ENCODE measurements at places on chromosomes 12 and 14. TPM values are rescaled to one million over a fixed set of nuclear protein-coding genes. Genes with fewer than 3 reads are reported as not detected.

DNA sequence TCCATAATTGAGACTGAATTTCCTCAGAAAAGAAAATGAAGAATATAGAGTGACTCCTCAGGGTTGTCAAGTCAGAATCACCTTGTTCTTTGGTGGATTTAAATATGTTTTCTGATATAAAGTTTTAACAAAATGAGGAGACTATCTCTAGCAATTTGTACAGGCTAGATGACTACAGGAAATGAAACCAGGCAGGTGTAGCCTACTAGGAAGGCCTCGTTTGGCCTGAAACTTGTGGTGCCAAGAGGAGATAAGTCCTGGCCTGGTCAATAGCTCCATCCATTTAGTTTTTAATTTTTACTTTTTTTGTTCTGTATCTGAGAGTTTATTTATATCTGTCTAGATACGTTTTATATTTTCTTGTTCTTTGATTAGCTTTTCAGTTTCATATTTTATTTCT lies 41.5 kb downstream of the SNAPC1 start:
- H3K4me1 ChIP-seq = no peaks in the 10 kb centered on the region
- no peak for DNase-seq
- H3K27ac ChIP-seq = no peak overlapping the region
- H3K36me3 ChIP-seq = no peaks in the 10 kb centered on the region
- H3K27me3 ChIP-seq = no peaks in the 10 kb centered on the region
- H3K4me3 ChIP-seq = no peak overlapping the region

AQP5 gene
- total RNA-seq = 0.42 TPM

DNA sequence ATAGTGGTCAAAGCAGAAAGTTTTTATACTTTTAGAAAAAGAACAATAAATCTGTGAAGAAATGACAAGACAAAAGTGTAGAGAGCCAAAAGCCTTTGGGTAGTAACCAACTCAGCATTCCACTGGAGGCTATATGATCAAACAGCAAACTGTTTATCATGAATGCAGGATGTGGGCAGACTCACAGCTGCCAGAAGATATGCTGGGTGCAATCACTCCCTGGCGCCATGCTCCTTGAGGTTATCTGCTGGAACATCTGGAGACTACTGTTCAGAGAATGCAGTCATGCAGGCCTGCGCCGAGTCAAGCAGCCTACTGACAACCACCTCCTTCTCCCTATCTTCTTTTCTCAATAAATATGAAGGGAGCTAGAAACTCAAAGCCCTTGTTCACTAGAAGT lies 49.0 kb upstream of the SLC8A3 start:
- H3K4me1 ChIP-seq = no peaks in the 10 kb centered on the region
- DNase-seq = no peak
- H3K4me3 ChIP-seq = no peak overlapping the region
- no peaks in the 10 kb centered on the region for H3K36me3 ChIP-seq
- no peaks in the 10 kb centered on the region for H3K27me3 ChIP-seq
- H3K27ac ChIP-seq = no peak overlapping the region

GRCh38 chr14:99004112-99004511 lies 267.9 kb downstream of the BCL11B start:
- no peaks in the 10 kb centered on the region for H3K36me3 ChIP-seq
- H3K27me3 ChIP-seq = no peaks in the 10 kb centered on the region
- no peak for DNase-seq
- H3K27ac ChIP-seq = no peak overlapping the region
- no peaks in the 10 kb centered on the region for H3K4me1 ChIP-seq

DNA sequence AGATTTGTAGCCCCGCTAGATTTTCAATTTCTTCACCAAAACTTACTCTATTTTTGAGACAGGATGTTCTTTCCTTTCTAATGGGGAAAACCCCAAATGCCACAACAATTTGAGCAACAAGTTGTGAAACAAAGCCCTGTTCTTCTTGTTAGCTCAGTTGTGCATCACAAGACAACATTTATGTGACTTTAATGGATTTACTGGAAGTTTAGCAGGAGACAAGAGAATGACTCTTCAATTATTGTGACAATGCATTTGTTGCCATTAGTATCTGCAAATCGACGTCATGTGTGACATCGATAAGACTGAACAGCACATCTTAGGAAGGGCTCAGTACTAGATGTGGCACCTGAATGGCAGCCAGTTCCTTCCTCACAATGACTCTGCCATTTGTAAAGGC lies 1028.9 kb upstream of the TMEM132C start:
- H3K36me3 ChIP-seq = no peaks in the 10 kb centered on the region
- DNase-seq = no peak
- H3K27ac ChIP-seq = no peak overlapping the region
- H3K4me1 ChIP-seq = no peaks in the 10 kb centered on the region
- no peak overlapping the region for H3K4me3 ChIP-seq

DNA sequence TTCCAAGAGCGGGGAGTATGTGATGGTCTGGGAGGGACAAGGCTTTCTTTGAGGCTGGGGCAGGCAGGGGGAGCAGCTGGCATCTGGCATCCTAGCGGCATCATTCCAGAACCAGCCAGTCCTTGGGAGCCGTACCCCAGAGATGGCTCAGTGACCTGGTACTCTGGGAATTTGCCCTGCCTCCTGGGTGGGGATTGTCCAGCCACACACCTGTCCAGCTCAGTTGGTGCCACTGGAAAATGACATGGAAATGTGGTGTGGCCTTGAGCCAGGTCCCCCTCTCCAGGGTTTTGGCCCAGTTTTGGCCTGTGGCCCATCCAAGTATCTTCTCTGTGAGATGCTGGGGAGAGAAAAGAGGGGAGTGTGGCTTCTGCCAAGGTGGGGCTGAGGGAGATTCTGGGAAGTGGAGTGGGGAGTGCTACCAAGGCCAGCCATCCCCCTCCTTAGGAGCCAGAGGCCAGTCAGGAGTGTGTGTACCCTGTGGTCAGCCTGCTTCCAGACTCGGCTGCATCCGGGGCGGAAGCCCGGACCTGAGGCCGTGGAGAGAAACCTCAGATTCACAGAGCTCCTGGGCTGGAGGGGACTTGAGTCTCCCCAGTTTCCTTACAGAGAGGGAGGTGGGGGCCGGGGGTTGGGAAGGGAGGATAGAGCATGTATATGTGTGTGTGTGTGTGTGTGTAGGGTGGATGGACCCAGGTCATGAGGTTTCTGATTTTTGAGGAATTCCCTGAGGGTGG lies 14.7 kb upstream of the KRT80 start:
- H3K27me3 ChIP-seq = no peaks in the 10 kb centered on the region
- no peak overlapping the region for H3K27ac ChIP-seq
- H3K4me1 ChIP-seq = peaks cover 2% of the 10 kb centered on the region
- DNase-seq = no peak
- no peak overlapping the region for H3K4me3 ChIP-seq

OTOGL gene
- total RNA-seq = 0.14 TPM

- H3K4me3 ChIP-seq = no peak overlapping the region
- no peaks in the 10 kb centered on the region for H3K4me1 ChIP-seq
- H3K27me3 ChIP-seq = no peaks in the 10 kb centered on the region
- no peak for DNase-seq
- no peaks in the 10 kb centered on the region for H3K36me3 ChIP-seq
- no peak overlapping the region for H3K27ac ChIP-seq
These were observed 10.6 kb upstream of the SPPL3 start for GRCh38 chr12:120914794-120915193.

CEP290 gene
- 21.4 TPM for total RNA-seq

NOVA1 gene
- 11.0 TPM for total RNA-seq

Measured in thoracic aorta (tissue), 2 donors.